ENCODE measurements at places on chromosomes 5 and 9.
A peak's percentile ranks its signal among the peaks of the same experiment; 100 is the strongest.

GRCh38 chr5:35640623-35641022, 23.0 kb downstream of the SPEF2 start:
- no peak for DNase-seq

DNA sequence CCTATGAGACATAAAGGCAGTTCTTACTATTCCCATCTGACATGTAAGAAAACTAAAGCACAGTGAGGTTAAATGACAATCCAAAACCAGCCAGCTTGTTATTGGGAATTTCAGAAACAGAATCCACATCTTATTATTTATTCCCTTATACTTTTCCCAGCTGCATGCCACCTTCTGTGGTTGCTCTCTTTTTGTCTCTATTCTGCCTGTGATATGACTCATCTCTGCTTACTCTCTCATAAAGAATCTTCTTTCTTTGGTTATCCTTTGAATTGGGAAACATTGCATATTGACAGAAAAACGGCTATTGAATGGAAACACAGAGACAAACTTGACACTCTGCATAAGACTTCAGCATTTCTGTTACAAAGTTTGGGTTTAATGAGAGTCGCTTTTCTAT, 183.2 kb downstream of the TLR4 start:
- DNase-seq: no peak

DNA sequence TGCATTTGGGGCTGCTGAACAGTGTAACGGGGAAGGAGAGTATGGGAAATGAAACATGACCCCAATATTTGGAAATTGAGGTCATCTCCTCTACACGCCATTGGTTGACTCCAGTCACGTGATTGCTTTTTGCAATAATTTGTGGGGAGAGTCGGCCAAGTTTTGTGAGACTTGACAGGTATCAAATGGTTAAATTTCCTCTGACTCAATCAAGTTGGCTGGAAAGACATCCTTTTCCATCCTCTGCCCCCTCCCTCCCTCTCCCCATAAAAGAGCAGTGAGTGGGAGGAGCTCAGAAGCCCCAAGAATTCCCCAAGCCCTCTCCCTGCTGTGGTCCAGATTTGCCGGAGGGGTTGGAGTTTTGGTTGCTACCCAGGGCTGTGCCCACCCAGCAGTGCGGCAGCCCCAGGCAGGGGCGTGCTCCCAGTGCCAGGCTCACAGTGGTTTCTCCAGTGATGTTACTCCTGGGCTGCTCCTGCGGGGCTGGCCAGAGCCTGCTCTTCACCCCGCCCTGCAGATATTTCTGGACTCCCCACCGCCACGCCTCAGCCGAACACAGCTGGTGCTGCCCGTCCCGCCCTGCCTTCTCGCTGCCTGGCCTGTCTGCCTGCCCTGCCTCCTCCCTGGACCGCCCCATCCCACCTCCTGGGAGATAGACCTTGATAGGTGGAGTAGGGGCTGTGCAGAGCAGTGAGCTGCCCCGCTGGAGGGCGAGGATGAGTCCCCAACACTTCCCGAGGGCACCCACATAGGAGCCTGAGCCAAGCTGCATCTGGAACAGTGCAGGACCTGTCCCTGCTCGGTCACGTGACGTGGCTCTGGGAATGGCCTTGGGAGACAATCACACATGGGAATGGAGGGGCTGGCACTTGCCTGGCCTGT, 3.4 kb downstream of the COL5A1 start:
- DNase-seq: peak; percentile 98

GRCh38 chr5:117623042-117623805, 1048.6 kb upstream of the SEMA6A start:
- DNase-seq: no peak

GRCh38 chr5:29263915-29264351, 1929.6 kb upstream of the CDH6 start:
- no peak for DNase-seq

- no peak for DNase-seq
Measured at GRCh38 chr5:76838481-76839261, 11.1 kb upstream of the S100Z start.

DNA sequence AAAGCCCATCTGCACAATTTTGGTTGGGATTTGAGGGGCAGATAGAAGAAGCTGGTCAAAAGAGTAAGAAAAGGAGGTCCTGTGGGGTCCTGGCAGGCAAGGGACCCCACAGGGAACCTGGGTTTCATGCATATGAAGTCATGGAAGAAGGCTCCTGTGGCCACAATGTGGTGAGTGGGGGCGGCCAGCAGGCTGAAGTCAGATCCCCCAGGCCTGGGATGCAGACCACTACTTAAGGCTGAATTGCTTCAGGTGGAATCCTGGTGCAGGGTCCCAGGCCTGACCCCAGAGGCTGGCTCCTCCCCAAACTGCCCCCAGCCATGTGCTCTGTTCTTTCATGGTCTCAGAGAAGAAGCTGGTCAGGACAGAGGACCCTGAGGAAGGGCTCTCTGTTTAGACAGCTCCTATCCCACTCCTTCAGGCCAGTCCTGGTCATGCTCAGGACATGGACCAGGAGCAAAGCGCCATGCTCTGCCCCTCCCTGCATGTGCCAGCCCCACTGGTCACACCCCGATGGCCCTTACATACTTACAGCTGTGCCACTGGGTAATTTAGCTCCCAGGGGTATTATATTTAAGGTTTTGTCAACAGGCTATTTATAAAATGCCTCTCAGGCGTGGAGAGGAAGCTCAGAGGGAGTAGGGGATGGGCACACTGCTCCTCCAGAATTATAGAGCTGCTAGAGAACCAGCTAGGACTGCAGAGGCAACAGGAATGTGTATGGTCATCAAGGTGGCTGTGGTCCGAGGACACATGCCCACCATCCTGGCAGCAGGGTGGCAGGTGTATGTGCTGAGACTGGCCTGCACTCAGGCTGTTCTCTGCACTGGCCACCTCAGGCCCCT, 33.4 kb downstream of the C5orf15 start:
- DNase-seq: no peak

GRCh38 chr5:136055612-136056309, 27.0 kb downstream of the TGFBI start:
- no peak for DNase-seq

DNA sequence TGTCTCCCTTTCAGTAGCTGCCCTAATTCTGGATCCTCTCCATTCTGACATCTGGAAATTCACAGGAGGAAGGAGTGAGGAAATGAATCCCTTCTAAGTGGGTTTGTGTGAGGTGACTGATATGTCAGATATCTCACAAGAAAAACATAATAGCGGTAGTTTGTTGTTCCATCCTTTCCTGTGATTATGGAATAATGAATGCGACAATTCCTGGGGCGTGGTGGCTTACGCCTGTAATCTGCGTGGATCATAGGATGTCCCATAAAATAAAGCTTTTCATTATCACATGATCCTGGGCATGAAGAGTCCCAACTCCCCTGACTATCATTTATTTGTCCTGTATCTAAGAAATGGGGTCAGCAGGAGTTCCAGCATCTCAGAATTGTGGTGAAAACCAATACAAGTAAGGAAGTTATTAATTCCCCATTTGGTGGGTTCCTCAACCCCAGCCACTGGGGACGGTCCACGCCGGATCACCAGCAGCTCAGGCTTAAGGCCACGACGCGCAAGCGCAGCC, 375 bp upstream of the C5orf24 start:
- no peak for DNase-seq

DNA sequence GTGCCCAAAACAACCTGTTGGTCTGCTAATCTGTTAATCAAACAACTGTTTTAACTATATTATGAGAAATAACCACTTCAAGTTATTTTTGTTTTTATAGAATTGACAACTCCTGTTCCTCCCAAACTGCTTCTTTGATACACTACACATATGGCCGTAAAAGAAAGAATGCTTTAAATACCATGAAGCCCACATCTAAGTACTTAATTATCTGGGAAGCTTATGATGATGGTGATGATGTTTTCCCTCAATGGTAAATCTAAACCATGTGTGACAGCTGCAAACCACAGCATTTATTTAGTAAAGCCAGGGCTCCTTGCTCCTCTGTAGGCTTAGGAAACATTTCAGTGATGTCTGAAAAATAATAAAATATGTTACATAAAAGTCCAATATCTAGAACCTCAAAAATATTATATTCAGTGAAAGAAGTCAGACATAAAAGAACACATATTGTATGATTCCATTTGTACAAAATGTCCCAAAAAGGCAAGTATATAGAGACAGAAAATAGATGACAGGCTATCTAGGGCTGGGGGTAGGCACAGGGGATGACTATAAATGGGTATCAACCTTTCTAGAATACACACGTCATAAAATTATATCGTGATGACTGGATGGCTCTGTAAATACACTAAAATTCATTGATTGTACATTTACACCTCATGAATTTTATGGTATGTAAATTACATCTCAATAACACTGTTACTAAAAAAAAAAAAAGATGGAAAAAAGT, 154.1 kb downstream of the EFNA5 start:
- peak; percentile 67 for DNase-seq

DNA sequence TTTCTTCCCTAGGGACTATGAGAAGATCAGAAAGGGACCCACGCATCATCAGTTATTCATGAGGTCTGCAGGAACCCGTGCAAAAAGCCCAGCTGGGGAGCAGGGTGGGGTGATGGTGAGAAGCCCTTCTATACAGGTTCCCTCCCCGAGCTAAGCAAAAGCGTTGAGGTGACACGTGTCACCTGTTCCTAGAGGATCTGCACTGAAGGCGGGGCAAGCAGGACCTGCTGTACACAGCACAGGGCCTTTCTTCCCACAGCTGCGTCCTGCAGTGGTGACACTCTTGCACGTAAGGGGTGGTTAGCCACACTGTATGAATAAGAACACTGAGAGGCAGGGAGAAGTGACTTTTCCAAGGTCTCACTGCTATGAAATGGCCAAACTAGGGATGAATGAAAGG, 37.2 kb upstream of the SH3PXD2B start:
- DNase-seq: no peak
